ENCODE measurements at places on chromosomes 7 and 10.
A peak's percentile ranks its signal among the peaks of the same experiment; 100 is the strongest.

- H3K4me3 ChIP-seq: peak overlapping the region; percentile 40
- H3K27ac ChIP-seq: peak overlapping the region; percentile 77
- H3K27me3 ChIP-seq: no peaks in the 10 kb centered on the region
- H3K4me1 ChIP-seq: peaks cover 14% of the 10 kb centered on the region
- H3K36me3 ChIP-seq: peaks cover 12% of the 10 kb centered on the region
Measured at GRCh38 chr10:132407846-132408278, 10.9 kb downstream of the PWWP2B start.

DNA sequence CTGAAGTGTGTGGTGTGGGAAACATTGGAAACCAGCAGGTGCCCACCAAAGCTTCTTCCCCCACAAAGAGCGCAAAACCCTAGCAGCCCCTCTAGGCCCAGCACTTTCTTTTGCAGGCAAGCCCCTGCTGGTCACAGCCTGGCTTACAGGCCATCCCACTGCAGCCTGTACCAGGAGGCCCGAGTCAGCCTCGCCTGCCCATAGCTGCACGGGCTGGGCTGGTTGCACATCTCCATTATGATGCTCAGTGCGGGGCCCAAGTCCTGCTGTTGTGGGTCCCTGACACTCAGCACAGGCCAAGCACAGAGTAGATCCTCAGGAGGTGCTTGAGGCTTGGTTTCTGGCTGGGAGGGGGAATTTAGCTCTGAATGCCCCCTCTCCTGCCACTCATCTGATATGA, 8.0 kb downstream of the CDHR1 start:
- H3K4me1 ChIP-seq: no peaks in the 10 kb centered on the region
- peaks cover 18% of the 10 kb centered on the region for H3K27me3 ChIP-seq
- H3K27ac ChIP-seq: no peak overlapping the region
- H3K4me3 ChIP-seq: no peak overlapping the region
- no peaks in the 10 kb centered on the region for H3K36me3 ChIP-seq
- DNase-seq: no peak

DNA sequence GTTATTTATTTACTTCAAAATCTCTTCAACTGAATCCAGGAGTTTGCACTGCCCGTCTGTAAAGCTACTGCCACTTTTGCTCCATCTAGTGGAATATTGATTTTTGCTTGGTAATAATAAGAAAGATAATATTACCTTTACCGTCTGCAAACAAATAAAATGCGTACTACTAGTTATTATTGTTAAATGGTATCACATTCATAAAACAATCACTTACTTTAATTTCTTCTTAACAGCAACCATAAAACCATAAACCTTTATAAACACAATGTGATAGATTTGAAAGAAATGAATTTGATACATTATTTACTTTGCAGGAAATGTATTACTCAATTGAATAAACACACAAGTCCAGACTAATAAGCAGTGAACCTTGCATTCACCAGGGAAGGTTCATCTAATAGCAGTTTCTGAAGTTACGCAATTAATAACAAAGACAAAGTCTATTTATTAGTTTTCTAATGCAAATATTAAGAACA, 6.4 kb downstream of the AGMO start:
- no peak overlapping the region for H3K4me3 ChIP-seq
- no peak for DNase-seq
- H3K36me3 ChIP-seq: no peaks in the 10 kb centered on the region
- H3K27ac ChIP-seq: no peak overlapping the region

GRCh38 chr10:124033887-124034218, 59.5 kb downstream of the CHST15 start:
- H3K4me3 ChIP-seq: no peak overlapping the region
- H3K27ac ChIP-seq: no peak overlapping the region
- peaks cover 3% of the 10 kb centered on the region for H3K27me3 ChIP-seq
- peaks cover 18% of the 10 kb centered on the region for H3K4me1 ChIP-seq

GRCh38 chr7:99365318-99366141, 9.0 kb upstream of the ARPC1B start:
- H3K4me1 ChIP-seq: peaks cover 25% of the 10 kb centered on the region
- peaks cover 54% of the 10 kb centered on the region for H3K36me3 ChIP-seq
- no peak overlapping the region for H3K27ac ChIP-seq
- peak; percentile 70 for DNase-seq

- no peaks in the 10 kb centered on the region for H3K36me3 ChIP-seq
- no peak overlapping the region for H3K27ac ChIP-seq
- H3K27me3 ChIP-seq: peaks cover 3% of the 10 kb centered on the region
- DNase-seq: no peak
Measured at GRCh38 chr10:129949891-129950291, 14.2 kb downstream of the EBF3 start.

DNA sequence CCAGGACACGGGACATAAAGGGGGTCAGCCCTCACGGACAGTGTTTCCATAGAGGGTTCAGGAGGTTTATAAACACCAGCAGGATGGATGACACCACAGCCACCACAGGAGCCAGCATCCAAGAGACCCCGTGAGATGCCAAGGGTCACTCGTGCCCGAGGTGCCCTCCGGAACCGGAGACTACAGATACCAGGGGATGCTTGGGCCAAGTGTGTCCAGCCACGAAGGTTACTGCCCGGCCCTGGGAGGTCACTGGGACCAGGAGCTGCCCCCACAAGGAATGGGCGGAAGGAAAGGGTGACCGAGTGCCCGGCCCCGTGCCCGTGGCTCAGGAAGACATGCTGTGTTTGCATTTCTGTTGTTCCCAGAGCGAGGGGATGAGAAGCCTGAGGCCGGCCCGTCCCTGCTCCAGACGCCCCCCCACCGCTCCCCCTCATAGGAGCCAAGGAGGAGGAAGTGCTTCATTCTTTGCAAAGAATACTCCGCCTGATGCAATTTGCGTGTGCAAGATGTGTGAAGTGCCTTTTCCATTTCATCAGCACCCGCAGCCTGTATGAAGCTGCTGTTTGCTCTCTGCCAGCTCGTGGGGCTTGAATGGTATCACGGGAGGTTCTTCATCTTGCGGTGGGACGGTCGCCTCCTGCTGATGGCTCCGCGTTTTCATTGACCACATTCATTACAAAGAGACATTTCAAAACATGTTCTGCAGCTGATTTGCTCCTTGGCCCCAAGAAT, 176.4 kb downstream of the ELFN1 start:
- H3K36me3 ChIP-seq: no peaks in the 10 kb centered on the region
- no peak for DNase-seq
- H3K4me3 ChIP-seq: no peak overlapping the region
- no peak overlapping the region for H3K27ac ChIP-seq
- H3K27me3 ChIP-seq: no peaks in the 10 kb centered on the region

GRCh38 chr10:116026315-116026714, 246.7 kb downstream of the GFRA1 start:
- DNase-seq: no peak
- H3K4me1 ChIP-seq: no peaks in the 10 kb centered on the region
- H3K36me3 ChIP-seq: no peaks in the 10 kb centered on the region
- no peak overlapping the region for H3K27ac ChIP-seq
- no peak overlapping the region for H3K4me3 ChIP-seq

GRCh38 chr10:5614155-5614721, 52.2 kb downstream of the ASB13 start:
- DNase-seq: no peak
- H3K4me1 ChIP-seq: no peaks in the 10 kb centered on the region
- H3K27me3 ChIP-seq: peaks cover 3% of the 10 kb centered on the region
- H3K27ac ChIP-seq: no peak overlapping the region

- DNase-seq: no peak
- H3K27me3 ChIP-seq: peaks cover 11% of the 10 kb centered on the region
- H3K27ac ChIP-seq: no peak overlapping the region
- H3K36me3 ChIP-seq: no peaks in the 10 kb centered on the region
Measured at GRCh38 chr10:72694476-72695369, 2.8 kb downstream of the MCU start.

GRCh38 chr10:112565434-112566053, 118.5 kb downstream of the VTI1A start:
- H3K4me1 ChIP-seq: no peaks in the 10 kb centered on the region
- no peak overlapping the region for H3K4me3 ChIP-seq
- no peaks in the 10 kb centered on the region for H3K27me3 ChIP-seq
- H3K27ac ChIP-seq: no peak overlapping the region
- peak; percentile 39 for DNase-seq
- no peaks in the 10 kb centered on the region for H3K36me3 ChIP-seq

All from activated CD8-positive, alpha-beta T cell treated with anti-CD3 and anti-CD28 coated beads, Interleukin-2, amount 10 ng/mL, durations not matched to agents 7 days and 5 days (primary cell).